ENCODE measurements at places on chromosomes 7 and 10.

DNA sequence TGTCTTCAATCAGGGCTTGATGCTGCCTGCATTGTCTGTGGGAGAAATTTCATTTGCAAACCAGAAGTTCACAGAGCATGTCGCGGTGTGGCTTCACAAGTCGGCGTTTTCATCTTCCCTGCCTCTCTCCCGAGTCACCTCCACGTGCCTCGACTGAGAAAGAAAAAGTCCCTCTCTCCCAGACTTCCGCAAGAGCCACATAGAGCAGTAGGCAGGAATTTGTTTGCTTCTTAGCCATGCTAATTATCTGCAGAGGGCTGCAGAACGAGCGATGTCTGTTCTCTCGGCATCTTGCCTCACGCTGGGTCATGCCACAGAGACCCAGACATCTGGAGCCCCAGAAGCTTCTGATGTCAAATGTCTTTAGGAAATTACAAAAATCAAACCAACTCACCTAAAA is 272.2 kb downstream of the TCF7L2 start:
- no peak for DNase-seq

DNA sequence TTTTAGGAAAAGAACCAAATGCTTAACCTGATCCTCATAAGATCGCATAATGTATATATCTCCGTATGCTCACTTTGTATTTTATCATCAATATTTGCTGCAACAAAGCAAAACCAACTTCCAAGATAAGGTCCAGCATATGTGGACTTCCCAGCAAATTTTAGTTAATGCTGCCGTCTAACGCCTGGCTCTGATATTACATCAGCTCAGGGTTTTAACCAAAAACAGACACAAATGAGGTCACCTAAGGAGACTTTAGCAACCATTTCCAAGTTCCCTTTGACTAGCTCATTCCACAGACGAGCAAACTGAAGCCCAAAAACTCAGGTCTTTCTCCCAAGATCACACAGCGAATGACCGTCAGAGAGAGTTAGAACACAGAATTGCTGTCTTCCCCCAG is 59.4 kb upstream of the UCN3 start:
- no peak for DNase-seq

DNA sequence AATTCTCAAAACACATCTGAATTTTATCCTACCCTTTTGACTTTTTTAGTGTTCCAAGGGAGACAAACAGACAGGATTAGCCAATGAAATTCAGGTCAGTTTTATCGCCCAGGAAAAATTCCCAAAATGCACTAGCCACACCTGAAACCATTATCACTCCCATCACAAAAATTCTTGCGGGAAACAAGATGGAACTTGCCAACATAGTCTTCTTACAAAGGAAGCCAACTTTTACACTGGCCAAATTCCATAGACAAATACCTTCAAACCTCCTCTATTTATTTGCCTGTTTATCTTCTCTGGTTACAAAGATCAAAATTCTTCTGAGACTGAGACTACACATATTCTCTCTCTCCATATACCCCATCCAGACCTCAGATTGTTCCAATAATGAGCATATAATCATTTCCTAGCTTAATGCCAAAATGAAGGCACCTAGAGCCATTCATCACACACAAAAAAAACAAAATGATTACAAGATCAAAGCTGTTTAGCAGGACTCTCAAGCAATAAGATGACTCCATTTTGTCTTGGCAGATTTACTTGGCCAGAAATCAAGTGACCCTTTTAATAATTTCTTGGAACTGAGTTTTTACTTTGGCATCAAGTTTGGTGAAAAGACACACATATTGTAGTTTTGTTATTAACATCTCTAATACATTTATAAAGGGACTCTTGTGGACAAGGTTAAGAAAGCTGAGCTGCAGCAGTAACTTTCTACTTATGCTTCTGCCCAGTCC is 30.2 kb downstream of the MET start:
- no peak for DNase-seq

GRCh38 chr10:71963351-71964097 is 671 bp upstream of the CHST3 start:
- DNase-seq, result no peak

DNA sequence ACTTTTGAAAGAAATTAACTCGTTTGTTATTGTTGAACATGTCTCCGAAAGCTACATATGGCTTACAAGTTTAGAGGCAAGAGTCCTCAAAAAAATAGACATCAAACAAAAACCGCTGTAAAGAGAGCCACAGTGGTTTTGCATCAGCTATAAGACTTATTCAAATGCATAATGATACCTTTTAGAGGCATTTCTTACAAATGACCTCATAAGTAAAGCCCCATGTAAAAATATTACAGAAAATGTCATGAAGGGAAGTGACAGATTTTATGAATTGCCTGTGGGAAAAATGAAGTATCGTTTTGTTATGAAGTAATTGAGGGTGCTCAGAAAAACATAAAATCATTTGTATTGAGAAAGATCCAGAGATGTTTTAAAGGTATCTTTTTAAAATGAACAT is 598.0 kb downstream of the NXPH1 start:
- no peak for DNase-seq

GRCh38 chr7:65463184-65463583 is 89.5 kb downstream of the ZNF92 start:
- no peak for DNase-seq

DNA sequence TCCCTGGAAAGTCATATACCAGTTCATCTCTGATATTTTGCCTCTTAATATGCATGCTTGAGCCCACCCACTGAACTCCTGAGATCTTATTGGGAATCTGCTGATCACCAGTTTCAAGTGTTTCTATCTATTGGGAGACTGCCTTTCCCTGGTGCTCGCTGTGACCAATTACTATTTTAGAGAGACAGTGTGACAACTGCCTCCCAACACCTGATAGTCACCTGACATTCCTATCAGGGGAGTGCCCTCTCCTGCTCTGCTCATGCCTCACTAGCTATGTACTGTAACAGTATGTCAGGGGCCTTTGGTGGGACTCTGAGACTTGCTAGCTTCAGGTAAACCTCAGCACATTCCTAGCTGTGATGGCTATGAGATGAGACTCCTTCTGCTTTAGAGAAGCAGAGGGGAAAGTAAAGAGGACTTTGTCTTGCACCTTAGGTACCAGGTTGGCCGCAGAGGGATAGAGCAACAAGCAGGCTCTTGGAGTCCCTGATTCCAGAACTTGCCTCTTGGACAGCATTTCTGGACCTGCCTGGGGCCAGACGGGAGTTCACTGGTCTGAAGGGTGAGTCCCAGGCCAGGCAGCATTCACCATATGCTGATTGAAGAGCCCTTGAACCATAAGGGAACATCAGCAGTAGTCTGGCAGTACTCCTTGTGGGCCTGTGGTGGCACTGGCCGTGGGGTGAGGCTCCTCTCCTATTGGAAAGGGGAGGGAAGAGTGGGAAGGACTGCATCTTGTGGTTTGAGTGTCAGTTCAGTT is 34.4 kb upstream of the ARHGAP12 start:
- DNase-seq, result no peak

- DNase-seq, result no peak
Observed at GRCh38 chr10:62990126-62990525, 143.0 kb upstream of the NRBF2 start.

DNA sequence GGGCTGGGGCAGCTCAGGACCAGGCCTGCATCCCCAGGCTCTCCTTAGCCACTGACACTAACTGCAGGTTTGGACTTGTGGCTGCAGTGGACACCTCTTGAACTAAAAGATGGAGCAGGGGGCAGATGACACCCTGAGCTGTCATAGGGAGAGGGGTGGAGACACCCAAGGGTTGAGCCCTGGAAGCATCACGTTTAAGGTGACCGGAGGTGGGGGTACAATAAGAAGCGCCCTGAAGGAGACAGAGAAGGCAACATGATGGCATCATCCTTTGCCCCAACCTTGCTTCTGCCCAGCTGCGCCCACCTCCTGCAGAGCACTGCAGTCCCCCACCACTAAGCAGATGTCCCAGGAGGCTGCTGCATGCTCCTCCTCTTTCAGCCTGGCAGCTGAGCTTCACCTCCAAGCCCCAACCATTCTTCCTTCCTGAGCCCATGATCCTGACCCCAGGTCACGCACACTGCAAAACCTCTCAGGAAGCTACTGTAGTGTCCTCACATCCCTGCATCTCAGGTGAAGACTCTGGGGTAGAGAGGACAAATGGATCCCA is 25.5 kb downstream of the OGDHL start:
- DNase-seq, result no peak

- no peak for DNase-seq
Observed at GRCh38 chr7:64102656-64103400, 57.6 kb downstream of the ZNF727 start.
